NCI-H1436 (cell line): ENCODE measurements at places on chromosomes 2 and 18.

- DNase-seq, result no peak
Observed at GRCh38 chr2:160551259-160551658, 57.7 kb upstream of the RBMS1 start.

DNA sequence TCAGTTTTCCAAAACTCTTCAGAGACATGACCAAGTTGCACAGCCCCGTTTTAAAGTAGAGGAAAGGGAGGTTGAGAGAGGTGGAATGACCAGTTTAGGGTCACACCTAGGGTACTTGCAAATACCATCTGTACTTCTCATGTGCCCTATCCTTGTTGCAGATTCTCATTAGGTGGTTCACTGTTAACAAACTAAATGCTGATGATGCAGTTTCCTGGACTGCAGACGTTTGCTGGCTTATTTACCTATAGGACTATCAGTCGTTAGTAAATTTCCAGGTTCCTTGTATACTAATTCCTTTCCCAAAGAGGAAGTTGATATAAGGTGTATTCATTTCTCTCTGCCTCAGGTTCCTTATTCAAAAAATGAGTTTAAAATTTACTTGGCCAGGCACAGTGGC is 1.4 kb downstream of the FARP2 start:
- DNase-seq, result no peak

DNA sequence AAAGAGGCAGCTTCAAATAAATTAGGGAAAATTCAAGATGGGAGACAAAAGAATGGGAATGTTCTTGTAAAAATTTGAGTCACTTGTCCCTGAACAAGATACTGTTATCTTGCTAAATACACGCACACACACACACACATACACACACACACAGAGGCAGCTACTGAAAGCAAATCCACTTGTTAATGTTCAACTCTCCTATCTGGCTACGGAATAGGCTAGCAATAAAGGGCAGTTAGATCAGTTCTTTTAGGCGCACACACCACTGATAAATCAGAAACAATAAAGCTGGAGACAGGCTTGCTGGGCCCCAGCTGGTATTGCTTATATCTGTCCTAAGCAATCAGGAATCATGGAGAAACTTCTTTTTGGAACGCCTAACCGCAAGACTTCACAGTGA is 461.6 kb downstream of the BCL11A start:
- no peak for DNase-seq

DNA sequence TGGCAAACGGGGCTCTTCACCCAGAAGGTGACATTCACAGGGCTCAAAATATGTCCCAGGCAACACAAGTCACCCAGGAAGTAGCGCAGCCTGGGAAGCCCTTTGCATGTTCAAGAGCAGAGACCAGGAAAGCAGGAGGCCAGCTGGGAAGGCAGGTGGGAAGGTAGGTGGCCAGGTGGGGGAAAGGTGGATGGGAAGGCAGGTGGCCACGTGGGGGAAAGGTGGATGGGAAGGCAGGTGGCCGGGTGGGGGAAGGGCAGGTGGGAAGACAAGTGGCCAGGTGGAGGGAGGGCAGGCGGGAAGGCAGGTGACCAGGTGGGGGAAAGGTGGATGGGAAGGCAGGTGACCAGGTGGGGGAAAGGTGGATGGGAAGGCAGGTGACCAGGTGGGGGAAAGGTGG is 102.7 kb downstream of the ZNF516 start:
- DNase-seq, result no peak

- no peak for DNase-seq
Observed at GRCh38 chr2:120641366-120641771, 94.3 kb upstream of the GLI2 start.

GRCh38 chr18:80231616-80232015 is 15.7 kb downstream of the PARD6G start:
- DNase-seq, result no peak

GRCh38 chr2:192148241-192148619 is 46.5 kb downstream of the TMEFF2 start:
- no peak for DNase-seq

DNA sequence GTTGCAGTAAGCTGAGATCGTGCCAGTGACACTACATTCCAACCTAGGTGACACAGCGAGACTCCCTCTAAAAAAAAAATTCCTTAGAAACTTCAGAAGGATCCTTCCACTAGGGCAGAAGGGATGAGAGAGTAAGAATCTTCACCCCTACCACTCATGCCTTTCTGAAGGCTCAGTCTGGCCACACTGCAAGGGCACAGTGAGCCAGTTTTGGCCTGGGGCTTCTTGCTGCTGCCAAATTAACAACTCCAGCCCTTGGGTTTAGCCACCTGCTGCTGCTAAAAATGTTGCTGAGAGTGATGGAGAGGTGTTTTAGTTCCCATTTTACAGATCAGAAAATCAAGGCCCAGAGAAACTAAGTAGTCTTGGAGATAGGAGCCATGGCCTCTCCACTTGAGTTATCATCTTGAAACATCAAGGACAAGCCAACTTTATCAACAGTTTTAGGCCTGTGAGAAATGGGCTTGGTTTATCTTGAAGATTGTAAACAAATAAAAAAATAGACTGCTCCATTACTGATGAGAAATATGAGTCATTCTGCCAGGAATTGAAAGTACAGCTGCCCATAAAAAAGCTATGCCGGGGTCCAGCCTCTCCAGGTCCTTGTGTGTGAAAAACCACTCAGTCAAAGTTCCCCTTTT is 31.9 kb upstream of the CASP8 start:
- no peak for DNase-seq

- no peak for DNase-seq
Observed at GRCh38 chr18:28036488-28036887, 140.4 kb downstream of the CDH2 start.

GRCh38 chr18:28767727-28768211 is 590.8 kb upstream of the CDH2 start:
- DNase-seq, result no peak
